ENCODE measurements at places on chromosomes 11 and 22.

GRCh38 chr11:69249311-69250185 is 44.4 kb upstream of the MYEOV start:
- DNase-seq, result peak; percentile 63

DNA sequence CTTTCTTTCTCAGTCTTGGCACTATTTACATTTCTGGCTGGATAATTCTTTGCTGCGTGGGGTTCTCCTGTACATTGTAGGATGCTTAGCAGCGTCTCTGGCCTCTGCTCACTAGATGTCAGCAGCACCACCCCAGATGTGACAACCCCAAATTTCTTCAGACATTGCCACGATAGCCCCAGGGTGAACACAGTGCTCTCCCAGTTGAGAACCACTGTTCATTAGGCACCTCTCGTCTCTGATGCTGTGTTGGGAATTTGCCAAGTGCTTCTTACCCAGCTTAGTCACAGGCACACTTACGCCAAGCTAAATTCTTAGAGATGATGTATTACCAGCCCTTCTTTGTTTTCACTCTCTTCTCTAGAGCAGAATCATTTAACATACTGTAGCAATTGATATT is 9.4 kb downstream of the TRIM6 start:
- DNase-seq, result peak; percentile 87

- peak; percentile 84 for DNase-seq
Observed at GRCh38 chr22:37909766-37910165, 3.7 kb downstream of the MICALL1 start.

- peak; percentile 47 for DNase-seq
Observed at GRCh38 chr11:126723665-126724045, 276.9 kb downstream of the KIRREL3 start.

DNA sequence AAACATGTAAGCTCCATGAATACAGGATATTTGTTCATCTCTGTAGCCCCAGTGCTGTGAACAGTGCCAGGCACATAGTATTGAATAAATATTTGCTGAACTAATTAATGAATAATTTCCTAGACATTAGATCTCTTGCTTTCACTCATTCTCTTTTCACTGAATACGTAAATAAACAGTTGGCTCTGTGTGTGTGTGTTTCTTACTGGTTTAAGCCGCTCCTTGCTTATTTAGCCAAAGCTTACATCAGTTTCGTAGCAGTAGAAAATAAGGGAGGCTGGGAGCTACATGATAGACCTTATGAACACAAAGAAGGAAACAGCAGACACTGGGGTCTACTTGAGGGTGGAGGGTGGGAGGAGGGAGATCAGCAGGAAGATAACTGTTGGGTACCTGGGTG is 17.2 kb downstream of the KREMEN1 start:
- DNase-seq, result no peak

Data from AG10803 (cell line).